Progenitor cell of endocrine pancreas (in vitro differentiated cells): ENCODE measurements at places on chromosomes 6 and 20.

- peak; percentile 23 for DNase-seq
Observed at GRCh38 chr6:165987483-165988301, 180.0 kb downstream of the TBXT start.

GRCh38 chr6:112298021-112298745 is 43.8 kb upstream of the LAMA4 start:
- no peak for DNase-seq

DNA sequence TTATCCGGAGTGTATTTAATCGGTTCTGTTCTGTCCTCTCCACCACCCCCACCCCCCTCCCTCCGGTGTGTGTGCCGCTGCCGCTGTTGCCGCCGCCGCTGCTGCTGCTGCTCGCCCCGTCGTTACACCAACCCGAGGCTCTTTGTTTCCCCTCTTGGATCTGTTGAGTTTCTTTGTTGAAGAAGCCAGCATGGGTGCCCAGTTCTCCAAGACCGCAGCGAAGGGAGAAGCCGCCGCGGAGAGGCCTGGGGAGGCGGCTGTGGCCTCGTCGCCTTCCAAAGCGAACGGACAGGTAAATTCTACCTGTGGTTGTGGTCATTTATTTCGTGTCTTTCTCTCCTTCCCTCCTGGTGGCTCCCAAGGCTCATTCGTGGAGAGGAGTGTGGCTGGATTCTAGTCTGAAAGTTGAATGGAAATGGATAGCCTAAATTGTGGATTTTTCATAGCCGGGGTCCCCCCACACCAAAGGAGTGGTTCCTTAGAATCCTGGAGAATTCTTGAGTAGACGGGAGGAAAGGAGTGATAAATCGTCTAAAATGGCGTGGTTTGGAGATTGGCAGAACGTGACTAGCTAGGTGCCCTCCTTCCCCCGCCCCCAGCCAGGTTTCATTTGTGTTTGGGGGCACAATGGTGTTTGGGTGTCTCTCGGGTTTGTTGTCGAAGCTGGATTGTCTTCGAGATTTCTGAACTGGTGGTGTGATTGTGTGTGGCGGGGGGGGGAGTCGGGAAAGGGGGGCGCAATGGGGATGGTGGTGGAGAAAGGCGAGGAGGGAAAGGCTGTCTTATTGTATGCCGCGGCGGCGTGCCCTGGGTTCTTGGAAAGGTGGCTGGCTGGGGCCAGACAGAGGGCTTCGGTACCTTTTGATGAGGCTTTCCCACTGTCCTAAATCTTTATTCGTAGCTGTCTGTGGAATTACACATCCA is 673 bp downstream of the MARCKS start:
- peak; percentile 37 for DNase-seq

GRCh38 chr20:44504402-44505307 is 17.2 kb downstream of the SERINC3 start:
- DNase-seq = no peak

DNA sequence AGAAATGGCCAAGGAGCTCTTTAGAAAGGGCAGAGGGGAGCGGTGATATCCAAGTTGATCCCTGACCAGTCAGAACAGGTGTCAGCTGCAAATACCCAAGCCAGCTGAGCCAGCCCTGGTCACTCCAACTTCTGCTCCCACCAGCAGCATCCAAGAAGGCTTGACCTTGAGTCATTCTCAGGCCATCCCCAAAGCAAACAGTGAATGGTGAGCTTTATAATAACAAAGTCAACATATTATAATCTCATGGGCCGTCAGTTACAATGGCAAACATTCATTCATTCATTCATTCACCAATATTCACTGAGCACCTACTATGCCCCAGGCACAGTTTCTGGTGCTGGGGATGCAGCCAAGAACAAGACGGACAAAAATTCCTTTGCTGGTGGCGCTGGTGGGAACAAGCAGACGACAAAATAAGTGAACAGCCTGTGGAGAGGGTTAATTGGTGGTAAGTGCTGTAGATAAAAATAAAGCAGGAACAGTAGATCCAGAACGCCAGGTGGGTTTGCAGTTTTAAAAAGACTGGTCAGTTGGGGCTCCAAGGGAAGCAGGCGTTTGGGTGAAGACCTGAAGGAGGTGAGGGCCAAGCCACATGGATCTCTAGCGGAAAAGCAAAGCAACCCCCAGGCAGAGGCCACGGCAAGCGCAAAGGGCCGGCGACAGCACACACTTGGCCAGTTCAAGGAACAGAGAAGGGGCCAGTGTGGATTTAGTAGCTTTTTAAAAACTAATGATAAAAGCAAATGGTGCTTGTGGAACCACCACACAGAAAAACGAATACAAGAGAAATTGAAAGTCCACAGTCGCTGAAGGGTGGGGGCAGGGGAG is 131.8 kb upstream of the PTPN1 start:
- no peak for DNase-seq

DNA sequence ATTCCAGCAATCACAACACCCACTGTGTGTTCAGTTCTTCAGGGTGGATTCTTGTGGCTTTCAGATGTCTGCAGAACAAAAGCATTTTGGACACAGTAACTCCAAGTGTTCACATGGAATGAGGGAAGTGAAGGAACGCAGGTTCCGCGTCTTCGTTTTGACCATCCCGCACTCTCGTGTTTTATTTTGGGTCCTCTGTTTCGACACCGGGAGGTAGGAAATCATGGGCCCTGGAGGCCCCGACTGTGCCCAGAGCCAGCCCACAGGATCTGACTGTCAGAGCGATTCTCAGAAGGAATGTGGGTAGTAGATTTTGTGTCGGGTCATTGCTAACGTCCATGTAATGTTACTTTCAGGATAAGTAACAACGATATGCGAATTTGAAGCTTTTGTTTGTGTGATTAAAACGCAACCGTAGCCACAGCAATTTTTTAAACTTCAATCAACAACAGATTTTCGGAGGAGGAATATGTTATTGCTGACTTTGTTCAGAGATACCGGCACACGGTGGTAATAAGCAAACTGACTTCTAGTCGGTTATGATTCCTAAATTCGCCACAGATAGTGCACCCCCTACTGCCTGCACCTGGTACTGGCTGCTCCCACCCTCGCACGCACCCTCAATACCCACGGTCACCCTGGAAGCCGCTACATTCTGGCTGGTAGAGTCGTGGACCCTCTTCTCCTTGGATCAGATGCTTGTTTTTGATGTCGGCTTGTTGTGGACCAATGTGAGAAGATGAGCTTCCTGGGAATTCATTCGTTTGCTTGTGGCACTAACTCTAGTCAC is 10.5 kb downstream of the NPEPL1 start:
- no peak for DNase-seq

DNA sequence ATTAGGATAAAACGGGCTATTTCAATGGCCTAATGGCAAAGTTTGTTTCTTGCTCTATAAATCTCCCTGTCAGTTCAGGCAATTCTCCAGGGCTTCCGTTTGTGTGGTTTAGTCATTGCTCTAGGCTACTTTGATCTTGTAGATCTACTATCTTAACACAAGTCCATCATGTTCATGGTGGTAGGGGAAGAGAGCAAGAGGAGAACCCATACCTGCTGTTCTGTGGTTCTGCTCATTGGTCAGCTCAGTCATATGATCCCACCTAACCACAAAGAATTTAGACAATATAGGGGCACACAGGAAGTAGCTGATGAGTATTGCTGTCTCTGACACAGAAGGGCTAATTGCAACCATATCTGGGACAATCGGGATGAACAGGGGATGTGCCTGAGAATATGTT is 4.9 kb upstream of the DEK start:
- DNase-seq = no peak

- DNase-seq = no peak
Observed at GRCh38 chr6:333379-334002, 41.2 kb downstream of the DUSP22 start.

DNA sequence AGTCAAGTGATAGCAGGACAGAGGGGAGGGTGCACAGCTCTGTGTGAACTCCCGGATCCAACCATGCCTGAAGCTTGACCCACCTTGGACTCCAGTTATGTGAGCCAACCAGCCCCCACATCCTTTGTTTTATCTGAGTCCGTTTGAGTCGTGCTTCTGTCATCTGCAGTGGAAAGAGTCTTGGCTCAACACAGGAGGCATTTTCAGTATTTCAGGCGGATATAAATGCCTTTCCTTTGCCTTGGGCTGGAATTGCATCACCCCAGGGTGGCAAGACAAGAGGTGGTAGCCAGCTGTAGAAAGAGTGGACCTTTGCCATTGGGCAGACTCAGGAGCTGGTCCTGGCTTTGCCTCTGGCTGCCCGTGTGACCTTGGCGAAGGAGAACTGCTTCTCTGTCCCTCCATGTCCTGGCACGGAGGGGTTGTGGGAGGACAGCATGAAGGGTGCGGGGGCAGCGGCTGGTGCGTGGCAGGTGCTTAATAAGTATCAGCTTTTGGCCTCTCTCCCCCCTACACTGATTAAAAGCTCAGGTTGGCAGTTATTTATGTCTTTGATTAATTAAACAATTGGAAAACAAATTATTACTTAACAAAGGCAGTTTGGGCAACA is 42.6 kb upstream of the APCDD1L start:
- no peak for DNase-seq

- DNase-seq = peak; percentile 74
Observed at GRCh38 chr6:2841264-2842138, at the start of gene SERPINB1. SERPINB1 (minus strand) TSS chr6:2841863; CDS start chr6:2840586, 1,277 bp downstream.

GRCh38 chr6:105507811-105508210 is 104.9 kb upstream of the PREP start:
- DNase-seq = no peak

DNA sequence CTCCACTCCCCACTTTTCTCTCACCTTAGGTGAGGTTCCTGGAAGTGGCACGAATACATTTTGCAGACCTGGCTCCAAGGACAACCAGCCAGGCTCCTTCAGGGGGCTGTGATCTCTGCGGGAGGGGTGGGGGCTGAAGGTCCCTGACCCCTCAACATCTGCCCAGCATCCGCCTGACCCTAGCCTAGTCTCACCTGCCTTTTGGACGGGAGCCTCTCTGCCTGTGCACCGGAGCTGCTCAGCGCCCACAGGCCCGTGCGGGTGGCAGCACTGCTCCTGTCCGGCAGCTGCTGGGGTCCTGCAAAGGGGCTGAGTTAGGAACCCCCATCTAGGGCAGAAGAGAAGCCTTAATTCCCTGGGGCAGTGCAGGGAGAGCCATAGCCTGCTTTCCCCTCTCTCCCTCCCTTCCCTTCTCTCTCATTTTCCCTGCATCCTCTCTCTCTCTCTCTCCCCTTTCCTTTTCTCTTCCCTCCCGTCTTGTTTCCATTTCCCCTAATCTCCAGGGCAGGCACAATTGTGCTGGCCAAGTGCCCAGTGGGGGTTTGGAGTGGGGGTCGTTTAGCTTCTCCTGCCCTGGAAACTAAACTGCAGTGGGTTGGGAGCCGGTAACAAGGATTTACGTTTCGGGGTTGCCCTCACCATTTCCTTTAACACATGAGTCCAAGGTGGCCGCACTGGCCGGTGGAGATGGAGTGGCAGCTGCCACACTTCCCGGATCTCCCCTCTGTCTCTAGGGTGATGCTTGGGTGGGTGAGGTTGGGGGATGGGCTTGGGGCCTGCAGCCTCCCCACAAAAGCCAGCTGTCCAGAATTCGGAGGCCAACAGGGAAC is 54.1 kb downstream of the CTCFL start:
- DNase-seq = no peak

- DNase-seq = no peak
Observed at GRCh38 chr6:41929924-41930323, 8.6 kb downstream of the BYSL start.

DNA sequence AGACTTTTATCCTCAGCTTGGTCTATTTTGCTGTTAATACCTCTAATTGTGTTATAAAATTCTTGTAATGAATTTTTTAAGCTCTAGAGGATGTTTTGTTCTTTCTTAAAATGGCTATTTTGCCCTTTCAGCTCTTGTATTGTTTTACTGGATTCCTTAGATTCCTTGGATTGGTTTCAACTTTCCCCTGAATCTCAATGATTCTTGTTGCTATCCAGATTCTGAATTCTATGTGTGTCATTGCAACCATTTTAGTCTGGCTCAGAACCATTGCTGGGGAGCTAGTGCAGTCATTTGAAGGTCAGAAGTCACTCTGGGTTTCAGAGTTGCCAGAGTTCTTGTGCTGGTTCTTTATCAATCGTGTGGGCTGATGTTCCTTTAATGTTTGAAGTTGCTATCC is 37.1 kb downstream of the OTOR start:
- no peak for DNase-seq

GRCh38 chr6:169935348-169935718 is 183.9 kb downstream of the ERMARD start:
- no peak for DNase-seq

DNA sequence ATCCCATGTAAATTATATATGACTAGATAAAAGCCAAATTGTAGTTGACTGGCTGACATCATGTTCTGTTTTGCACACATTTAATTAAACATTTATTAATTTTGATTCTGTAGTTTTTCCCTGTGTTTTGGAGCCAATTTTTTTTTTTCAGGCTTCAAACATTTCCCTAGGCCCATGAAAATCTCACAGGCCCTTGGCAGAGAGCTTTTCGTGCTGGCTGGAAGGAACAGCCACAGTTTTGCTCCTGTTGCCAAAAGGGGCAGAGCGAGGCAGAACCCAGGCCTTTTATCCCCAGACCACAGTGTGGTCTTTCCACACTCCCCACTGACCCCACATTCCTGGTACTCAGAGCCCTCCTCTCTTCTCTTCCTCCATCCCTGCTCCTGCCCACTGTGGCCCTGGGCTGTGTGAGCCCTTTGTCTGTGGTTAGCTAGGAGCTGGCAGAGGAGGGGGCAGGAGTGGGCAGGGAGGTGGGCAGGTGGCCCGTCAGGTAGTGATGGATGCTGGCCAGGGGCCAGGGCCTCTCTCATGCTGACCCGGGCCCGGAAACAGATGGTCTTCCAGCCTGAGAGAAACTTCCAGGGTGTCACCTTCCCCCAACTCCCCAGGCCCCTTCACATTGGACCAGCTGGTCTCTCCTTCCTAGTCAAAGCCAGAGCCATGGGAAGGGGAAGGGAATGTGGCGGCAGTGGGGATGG is 19.4 kb upstream of the CCM2L start:
- no peak for DNase-seq

DNA sequence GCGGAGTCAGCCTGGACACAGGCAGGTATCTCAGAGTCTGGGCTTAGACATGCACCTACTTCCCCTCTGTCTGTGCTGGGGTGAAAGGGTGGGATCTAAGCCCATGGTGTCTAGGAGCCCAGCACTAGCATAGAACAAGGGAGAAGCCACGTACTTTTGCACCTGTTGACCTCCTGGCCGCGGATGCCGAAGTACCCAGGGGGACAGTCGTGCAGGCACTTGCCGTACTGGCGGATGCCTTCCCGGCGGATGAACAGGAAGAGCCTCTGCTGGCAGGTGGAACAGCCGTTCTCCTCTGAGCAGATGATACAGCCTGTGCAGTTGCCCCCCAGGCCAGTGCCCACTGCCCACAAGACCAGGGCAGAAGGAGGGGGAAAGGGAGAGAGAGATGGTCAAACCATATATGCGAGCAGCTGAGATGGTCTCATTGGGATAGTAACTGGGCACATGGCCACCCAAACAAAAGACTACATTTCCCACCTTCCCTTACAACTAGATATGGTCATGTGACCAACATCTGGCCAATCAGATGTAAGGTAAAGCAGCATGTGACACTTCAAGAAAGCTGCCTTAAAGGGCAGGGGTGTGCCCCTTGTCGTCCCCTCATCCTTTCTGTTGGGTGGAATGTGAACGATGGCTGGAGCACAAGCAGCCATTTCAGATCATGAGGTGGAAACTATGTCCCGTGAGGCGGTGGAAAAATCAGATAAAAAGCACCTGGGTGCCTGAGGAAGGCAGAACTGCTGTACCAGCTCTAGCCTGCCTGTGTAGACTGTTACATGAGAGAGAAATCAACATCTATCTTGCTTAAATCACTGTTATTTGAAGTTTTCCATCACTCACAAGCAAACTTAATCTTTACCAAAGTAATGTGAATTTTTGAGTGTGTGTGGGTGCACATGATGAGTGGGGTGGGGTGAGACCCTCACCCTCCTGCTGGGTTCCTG is 34.0 kb downstream of the RSPO4 start:
- no peak for DNase-seq

GRCh38 chr20:61580958-61581824 is 329.1 kb downstream of the CDH4 start:
- no peak for DNase-seq

- no peak for DNase-seq
Observed at GRCh38 chr6:33317419-33317668, 200 bp downstream of the ZBTB22 start.
